ENCODE measurements at places on chromosomes 4 and X. TPM values are rescaled to one million over a fixed set of nuclear protein-coding genes. Genes with fewer than 3 reads are reported as not detected.

SNCA gene
- 0.52 TPM for total RNA-seq

UTP3 gene
- total RNA-seq = 19.4 TPM

SASH3 gene
- total RNA-seq = not detected

COX7B2 gene
- not detected for total RNA-seq

TMSB15B gene
- total RNA-seq = 4.9 TPM

BANK1 gene
- total RNA-seq = 0.32 TPM

CYP2U1 gene
- total RNA-seq = 15.2 TPM

GAGE1 gene
- total RNA-seq = not detected

FAM9B gene
- total RNA-seq = not detected

TTC29 gene
- not detected for total RNA-seq

TMPRSS11A gene
- not detected for total RNA-seq

MAGEE1 gene
- total RNA-seq = 0.86 TPM

FRMPD3 gene
- total RNA-seq = under 0.01 TPM

ETNPPL gene
- total RNA-seq = not detected

ITM2A gene
- 2.1 TPM for total RNA-seq

F8A3 gene
- 0.79 TPM for total RNA-seq

CCDC120 gene
- 0.63 TPM for total RNA-seq

IL9R gene
- total RNA-seq = not detected

ARL9 gene
- total RNA-seq = 0.95 TPM

ENPP6 gene
- total RNA-seq = 0.17 TPM

FAM9C gene
- under 0.01 TPM for total RNA-seq

Data from bronchial smooth muscle cell (primary cell).